ENCODE measurements at places on chromosomes 11 and 22. TPM values are rescaled to one million over a fixed set of nuclear protein-coding genes. Genes with fewer than 3 reads are reported as not detected.
A peak's percentile ranks its signal among the peaks of the same experiment; 100 is the strongest.

GDPD4 gene
- not detected for total RNA-seq

NEAT1 gene
- total RNA-seq, result 683 TPM

DNA sequence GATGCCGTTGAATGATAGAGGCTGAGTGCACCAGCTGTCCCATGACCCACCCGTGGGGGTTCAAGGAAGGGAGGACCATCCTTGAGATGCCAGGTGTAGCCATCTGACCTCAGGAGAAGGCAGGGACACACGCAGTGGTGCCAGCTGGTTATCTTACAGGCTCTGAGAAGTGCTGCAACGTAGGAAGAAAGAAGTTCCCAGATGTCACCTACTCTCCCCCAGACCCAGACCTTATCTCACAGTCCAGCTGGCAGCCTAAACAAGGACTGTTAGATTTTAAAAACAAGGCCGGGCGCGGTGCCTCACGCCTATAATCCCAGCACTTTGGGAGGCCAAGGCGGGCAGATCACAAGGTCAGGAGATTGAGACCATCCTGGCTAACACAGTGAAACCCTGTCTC is 1307.6 kb downstream of the TBC1D22A start:
- H3K36me3 ChIP-seq, result no peaks in the 10 kb centered on the region
- no peak for DNase-seq
- H3K27ac ChIP-seq, result no peak overlapping the region
- H3K27me3 ChIP-seq, result peaks cover 11% of the 10 kb centered on the region

- no peak overlapping the region for H3K4me3 ChIP-seq
- H3K27ac ChIP-seq, result peak overlapping the region; percentile 89
- DNase-seq, result no peak
- H3K4me1 ChIP-seq, result peaks cover 82% of the 10 kb centered on the region
- no peaks in the 10 kb centered on the region for H3K36me3 ChIP-seq
Observed at GRCh38 chr11:75342231-75342918, 9.1 kb downstream of the ARRB1 start.

GRCh38 chr22:22705328-22706100 is 61.1 kb downstream of the GGTLC2 start:
- H3K4me3 ChIP-seq, result no peak overlapping the region
- no peak for DNase-seq
- H3K27me3 ChIP-seq, result no peaks in the 10 kb centered on the region
- no peaks in the 10 kb centered on the region for H3K36me3 ChIP-seq
- no peaks in the 10 kb centered on the region for H3K4me1 ChIP-seq

PCSK7 gene
- 104 TPM for total RNA-seq

FDXACB1 gene
- total RNA-seq, result 5.2 TPM

DNA sequence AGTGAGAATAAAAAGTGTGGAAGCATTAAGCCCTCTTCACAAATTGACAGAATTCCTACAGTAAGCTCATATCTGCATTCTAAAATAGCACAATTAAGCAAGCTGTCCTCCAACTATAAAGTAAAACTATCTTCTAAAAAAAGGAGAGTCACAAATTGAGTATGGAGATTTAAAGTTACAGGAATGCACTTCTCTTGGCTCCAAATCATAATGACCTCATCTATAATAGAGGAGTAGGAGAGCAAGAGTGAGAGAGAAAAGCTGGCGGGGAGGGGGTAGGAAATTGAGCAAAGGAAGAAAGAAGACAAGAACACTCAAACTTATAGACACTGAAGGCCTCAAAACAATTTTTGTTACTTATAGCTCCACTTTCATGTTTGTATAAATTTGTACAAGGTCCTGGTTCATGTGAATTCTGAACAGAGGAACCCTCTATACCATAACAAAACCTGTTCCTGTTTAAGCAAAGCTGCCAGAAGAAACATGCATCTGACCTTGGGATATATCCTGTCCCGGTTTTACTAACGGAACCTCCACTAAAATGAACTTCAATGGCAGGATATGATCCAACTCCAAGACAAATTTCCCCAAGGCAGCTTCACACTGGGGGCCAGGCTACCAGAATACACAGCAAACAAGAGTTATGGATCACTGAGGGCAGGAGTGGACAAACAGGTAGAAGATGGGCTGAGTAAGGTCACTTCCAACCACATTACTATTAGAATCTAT is 37.2 kb downstream of the SLC35F2 start:
- H3K4me3 ChIP-seq, result no peak overlapping the region
- H3K27me3 ChIP-seq, result no peaks in the 10 kb centered on the region
- no peak for DNase-seq
- peaks cover 16% of the 10 kb centered on the region for H3K4me1 ChIP-seq
- no peak overlapping the region for H3K27ac ChIP-seq

- no peak overlapping the region for H3K4me3 ChIP-seq
- H3K27me3 ChIP-seq, result no peaks in the 10 kb centered on the region
- peaks cover 4% of the 10 kb centered on the region for H3K36me3 ChIP-seq
- H3K27ac ChIP-seq, result no peak overlapping the region
- H3K4me1 ChIP-seq, result no peaks in the 10 kb centered on the region
- no peak for DNase-seq
Observed at GRCh38 chr11:17901481-17901880, 111.4 kb downstream of the SERGEF start.

DNA sequence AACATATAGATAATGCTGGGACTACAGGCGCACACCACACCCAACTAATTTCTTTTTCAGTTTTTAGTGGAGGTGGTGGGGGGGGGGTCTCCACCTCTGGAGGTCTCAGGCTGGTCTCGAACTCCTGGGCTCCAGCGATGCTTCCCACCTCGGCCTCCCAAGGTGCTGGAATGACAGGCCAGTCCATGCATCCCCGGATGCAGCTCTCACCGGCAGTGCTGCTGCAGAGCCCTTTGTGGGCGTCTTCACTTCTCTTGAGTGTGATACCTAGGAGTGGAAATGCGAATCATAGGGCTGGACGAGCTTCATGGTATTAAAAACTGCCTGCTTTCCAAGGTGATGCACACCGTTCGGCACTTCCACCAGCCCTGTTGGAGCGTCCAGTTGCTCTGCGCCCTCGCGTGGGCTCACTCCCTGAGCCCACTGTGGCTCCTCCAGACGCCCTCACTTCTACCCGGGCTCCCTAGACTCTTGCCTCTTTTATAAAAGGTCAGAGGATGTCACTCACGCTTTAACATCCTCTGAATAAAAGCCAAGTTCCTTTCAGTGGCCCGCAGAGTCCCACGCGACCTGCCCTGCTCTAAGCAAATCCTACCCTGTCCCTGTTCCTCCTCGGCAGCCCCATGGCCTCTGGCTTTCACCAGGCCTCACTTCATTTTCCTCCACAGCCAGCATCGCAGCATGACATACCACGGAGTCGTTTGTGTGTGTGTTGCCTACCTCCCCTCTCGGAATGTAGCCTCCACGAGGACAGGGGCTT is 837 bp upstream of the BID start:
- H3K4me1 ChIP-seq, result peaks cover 68% of the 10 kb centered on the region
- peaks cover 7% of the 10 kb centered on the region for H3K27me3 ChIP-seq
- H3K27ac ChIP-seq, result peak overlapping the region; percentile 5
- peak overlapping the region; percentile 55 for H3K4me3 ChIP-seq
- DNase-seq, result peak; percentile 39

GRCh38 chr22:46088541-46089311 is 61.6 kb upstream of the PPARA start:
- H3K4me1 ChIP-seq, result no peaks in the 10 kb centered on the region
- H3K4me3 ChIP-seq, result no peak overlapping the region
- H3K27ac ChIP-seq, result no peak overlapping the region
- no peaks in the 10 kb centered on the region for H3K27me3 ChIP-seq
- H3K36me3 ChIP-seq, result no peaks in the 10 kb centered on the region
- DNase-seq, result no peak

DNA sequence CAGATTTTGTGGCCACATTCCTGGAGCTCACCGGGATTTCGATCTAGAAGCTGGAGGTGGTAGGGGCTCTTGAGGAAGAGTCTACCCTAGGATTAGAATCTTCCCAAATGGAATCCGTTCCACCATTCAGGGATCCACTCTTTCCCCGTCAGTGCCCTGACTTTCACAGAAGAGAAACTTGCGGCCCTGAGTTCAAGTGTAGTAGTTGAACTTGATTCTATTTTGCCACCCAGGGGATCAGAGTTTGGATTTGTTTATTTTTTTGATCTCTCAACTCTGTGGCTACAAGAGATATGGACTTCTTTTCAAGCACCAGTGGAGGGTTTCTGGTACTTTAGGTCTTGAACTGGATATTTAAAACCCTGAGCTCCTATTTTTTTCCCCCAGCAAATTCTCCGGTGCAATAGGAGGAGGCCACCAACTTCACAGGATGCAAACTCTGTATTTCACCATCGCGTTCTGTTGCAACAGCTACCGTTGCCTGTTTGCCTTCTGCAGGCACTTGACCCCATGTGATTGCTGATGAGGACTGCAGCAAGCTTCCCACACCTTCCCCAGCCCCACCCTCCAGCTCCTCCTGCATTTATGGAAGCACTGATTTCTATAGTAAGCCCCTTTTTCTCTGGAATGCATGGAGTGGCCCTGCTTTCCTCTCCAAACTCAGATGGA is 14.8 kb upstream of the MRGPRF start:
- H3K27ac ChIP-seq, result no peak overlapping the region
- H3K4me3 ChIP-seq, result no peak overlapping the region
- no peaks in the 10 kb centered on the region for H3K4me1 ChIP-seq

ZNF214 gene
- not detected for total RNA-seq

GRCh38 chr22:17980638-17981051 is 43.7 kb downstream of the MICAL3 start:
- H3K36me3 ChIP-seq, result peaks cover 2% of the 10 kb centered on the region
- peak overlapping the region; percentile 36 for H3K4me3 ChIP-seq
- peaks cover 33% of the 10 kb centered on the region for H3K4me1 ChIP-seq
- no peaks in the 10 kb centered on the region for H3K27me3 ChIP-seq

DNA sequence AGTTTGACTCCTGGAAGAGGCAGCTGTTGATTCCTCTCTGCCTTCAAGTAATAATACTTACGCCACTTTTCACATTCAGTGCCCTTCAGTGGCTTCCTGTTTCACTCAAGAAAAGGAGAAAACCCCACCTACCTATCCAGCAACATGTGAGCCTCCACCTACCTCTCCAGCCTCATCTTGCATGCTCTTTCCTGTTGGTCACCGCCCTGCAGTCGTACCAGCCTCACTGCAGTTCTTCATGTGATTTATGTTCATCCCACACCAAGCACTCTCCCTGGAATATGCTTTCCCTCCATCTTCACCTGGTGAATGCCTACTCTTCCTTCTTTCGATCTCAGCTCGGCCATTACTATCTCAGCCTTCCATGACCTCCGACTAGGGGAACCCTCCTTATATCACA is 21.8 kb upstream of the YWHAH start:
- H3K27ac ChIP-seq, result no peak overlapping the region
- DNase-seq, result no peak
- H3K4me1 ChIP-seq, result peaks cover 5% of the 10 kb centered on the region
- H3K4me3 ChIP-seq, result no peak overlapping the region
- peaks cover 4% of the 10 kb centered on the region for H3K27me3 ChIP-seq
- no peaks in the 10 kb centered on the region for H3K36me3 ChIP-seq

- H3K27me3 ChIP-seq, result peaks cover 1% of the 10 kb centered on the region
- DNase-seq, result peak; percentile 75
- H3K4me1 ChIP-seq, result peaks cover 18% of the 10 kb centered on the region
Observed at GRCh38 chr22:22928666-22929380, 41.2 kb downstream of the IGLL5 start.
